ENCODE measurements at places on chromosomes 5 and 9. TPM values are rescaled to one million over a fixed set of nuclear protein-coding genes. Genes with fewer than 3 reads are reported as not detected.

- peaks cover 7% of the 10 kb centered on the region for H3K36me3 ChIP-seq
- no peaks in the 10 kb centered on the region for H3K27me3 ChIP-seq
- H3K27ac ChIP-seq, result no peak overlapping the region
- no peak overlapping the region for H3K4me3 ChIP-seq
- no peaks in the 10 kb centered on the region for H3K4me1 ChIP-seq
- no peak for DNase-seq
These were observed 219.2 kb downstream of the AP3B1 start for GRCh38 chr5:78075301-78075700.

DNA sequence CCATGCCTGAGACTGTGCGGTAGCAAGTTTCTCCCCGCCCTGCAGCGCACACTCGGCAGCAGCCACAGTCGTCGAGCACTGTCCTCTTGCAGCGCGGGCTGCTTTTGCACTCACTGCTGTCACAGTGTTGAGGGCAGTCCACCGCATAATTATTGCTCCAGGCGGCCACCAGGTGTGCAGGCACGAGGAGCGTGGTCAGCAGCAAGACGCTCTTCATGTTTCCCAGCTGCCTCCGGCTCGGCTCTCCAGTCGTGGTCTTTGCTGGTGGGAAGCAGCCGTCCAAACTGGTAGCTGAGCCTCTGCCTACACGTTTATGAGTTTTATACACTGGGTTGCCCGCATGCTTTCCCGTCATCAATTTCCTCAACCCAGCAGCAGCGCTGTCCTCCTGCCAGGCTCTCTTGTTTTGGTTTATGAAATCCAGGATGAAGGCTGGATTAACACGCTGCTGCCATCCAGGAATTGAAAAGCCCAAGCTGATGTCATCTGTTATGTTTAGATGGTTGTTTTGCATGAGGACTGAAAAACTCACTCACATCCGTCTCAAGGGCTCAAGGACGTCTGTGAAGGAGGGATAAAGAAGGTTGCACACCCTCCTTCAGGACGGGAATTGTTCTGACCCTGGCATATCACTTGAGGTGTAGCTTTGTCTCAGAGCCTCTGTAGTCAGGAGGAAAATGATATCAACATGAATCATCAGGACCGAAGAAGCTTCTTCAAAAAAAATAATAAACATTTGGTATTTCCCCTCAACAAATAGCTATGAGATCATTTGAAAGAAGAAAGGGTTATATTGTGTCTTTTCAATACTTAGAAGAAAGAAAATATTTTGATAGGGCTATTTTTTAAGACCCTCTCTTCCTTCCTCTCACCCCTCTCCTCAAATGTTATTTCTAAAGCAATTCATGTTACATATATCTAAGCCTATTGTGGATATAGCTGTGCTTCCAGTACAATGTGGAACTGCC lies at the start of gene ESM1:
ESM1 (minus strand) TSS at position 293 of the 968 bp plus-strand sequence; CDS start at position 217, 76 bp downstream.
- no peak within 1 kb of the TSS for H3K27ac ChIP-seq
- H3K4me3 ChIP-seq, result no peak within 1 kb of the TSS
- H3K36me3 ChIP-seq, result no peaks in the 10 kb centered on the region
- no peak for DNase-seq
- no peaks in the 10 kb centered on the region for H3K27me3 ChIP-seq

DNA sequence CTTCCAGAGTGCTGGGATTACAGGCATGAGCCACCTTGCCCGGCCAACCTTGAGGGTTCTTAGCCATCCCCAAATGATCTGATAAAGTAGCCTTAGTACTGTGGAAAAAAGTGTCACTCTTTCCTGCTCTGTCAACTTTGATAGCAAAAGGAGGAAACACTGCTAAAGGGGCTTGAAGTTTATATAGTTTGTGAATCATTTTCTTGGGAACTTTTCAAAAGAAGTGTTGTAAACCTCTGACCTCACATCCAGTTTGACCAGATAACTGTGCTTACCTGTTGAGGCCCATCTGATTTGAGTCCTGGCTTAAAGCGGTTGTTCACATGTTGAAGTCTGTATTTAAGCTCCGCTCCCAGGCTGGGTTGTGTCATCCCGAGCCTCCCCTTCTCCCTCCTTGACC lies 303.3 kb downstream of the DOCK8 start:
- no peak overlapping the region for H3K4me3 ChIP-seq
- no peak for DNase-seq
- H3K36me3 ChIP-seq, result no peaks in the 10 kb centered on the region
- peak overlapping the region; percentile 34 for H3K27ac ChIP-seq

DNA sequence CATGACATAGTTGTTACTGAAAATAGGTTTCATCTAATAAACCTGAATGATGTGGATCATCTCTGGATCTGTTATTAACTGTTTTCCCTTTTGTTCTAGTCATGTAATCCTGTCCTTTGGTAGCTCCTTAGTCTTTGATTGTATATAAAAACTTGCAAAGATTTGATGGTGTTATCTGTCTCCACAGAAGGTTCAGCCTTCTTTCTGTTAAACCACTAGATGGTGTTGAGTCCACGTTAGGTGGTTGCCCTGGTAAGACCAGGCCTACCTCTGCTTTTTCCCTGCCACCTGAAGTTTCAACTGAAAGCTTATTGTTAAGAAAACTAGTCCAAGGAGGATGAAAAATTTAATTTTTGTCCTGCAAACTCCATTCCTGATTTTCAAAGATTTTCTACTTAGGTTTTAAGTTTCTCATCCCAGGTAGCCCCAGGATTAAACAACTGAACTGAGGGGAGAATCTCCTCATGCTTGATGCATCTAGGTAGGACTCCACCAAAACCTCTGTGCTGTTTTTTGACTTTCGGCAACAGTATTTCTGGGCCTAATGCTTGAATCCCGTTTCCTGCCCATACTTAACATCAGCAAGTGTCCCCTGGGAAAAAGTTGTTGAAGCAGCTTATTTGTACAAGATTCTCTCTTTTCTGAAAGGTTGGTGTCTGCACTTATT lies 68.5 kb downstream of the RICTOR start:
- peaks cover 3% of the 10 kb centered on the region for H3K4me1 ChIP-seq
- peaks cover 21% of the 10 kb centered on the region for H3K36me3 ChIP-seq
- H3K27me3 ChIP-seq, result no peaks in the 10 kb centered on the region
- no peak overlapping the region for H3K27ac ChIP-seq
- H3K4me3 ChIP-seq, result no peak overlapping the region

SPATA31D4 gene
- total RNA-seq, result not detected

TEX48 gene
- not detected for total RNA-seq

PCDHA9 gene
- not detected for total RNA-seq

F2RL1 gene
- total RNA-seq, result 1.6 TPM

All from CD4-positive, CD25-positive, alpha-beta regulatory T cell (primary cell).